Stimulated activated CD4-positive, alpha-beta T cell treated with anti-CD3 and anti-CD28 coated beads, Interleukin-4, amount 100 ng/mL, for 1 hour (primary cell): ENCODE measurements at places on chromosomes 3 and 15.

GRCh38 chr15:79769933-79770759, 126.7 kb downstream of the MTHFS start:
- DNase-seq = no peak

DNA sequence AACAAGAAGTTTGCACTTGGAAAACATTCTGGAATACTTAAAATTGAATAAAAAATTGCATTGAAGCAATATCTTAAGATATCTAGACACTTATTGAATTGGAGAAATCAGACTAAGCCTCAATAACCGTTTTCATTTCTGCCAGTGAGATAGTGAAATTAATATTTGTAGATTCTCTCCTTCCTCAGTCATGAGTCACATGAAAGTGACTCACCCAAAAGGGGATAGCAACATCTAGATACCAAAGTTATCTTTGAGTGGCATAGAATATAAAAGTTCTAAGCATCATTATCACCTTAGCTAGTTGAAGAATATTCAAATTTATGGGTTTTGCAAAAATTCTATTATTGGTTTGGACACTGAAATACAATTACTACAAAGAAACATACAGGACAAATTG, 614.8 kb upstream of the ZNF717 start:
- DNase-seq = no peak

GRCh38 chr15:70428211-70428822, 330.6 kb upstream of the TLE3 start:
- no peak for DNase-seq

DNA sequence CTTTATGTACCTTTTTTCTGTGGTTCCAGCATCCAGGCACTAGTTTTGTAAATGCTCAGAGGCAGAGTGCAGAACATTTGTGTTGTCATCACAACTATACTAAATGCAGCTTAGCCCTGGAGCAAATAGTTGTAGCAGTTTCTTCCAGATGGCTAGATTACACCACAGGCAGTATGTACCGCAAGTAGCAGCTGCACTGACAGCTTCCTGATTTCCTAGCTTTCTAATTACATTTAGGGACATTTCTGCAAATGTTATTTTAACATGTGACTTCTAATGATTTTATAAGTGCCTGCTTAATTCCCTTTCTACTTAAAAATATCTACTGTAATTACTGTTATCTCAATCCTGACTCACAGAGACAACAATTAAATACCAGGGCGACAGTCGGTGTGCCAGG, 106.5 kb downstream of the NR2E3 start:
- DNase-seq = no peak

DNA sequence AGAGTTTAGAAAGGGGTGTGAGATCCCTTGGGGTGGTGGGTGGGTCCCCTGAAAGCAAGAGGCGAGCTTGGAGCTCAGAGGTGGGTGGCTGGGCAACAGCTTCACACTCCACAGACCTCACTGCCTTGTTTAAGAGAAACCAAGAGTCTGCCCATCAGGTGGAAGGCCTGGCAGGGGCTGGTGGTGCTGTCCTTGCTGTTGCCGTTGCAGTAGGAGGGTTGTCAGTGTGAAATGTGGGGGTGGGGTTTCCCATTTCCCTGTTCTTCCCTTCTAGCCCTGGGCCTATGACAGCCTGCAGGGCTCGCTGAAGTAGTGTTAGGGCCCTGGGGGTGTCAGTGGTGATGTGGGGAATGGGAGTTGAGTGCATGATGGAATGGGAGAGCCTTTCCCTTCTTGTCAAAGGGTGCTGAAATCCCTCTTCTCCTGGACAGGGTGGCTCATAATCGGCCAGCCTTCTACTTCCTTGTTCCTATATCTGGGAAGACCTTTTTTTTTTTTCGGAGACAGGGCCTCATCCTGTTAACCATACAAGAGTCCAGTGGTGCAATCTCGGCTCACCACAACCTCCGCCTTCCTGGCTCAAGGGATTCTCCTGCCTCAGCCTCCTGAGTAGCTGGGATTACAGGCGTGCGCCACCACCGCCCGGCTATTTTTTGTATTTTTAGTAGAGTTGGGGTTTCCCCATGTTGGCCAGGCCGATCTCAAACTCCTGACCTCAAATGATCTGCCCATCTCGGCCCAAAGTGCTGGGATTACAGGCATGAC, 4.3 kb downstream of the PLEKHO2 start:
- DNase-seq = no peak

DNA sequence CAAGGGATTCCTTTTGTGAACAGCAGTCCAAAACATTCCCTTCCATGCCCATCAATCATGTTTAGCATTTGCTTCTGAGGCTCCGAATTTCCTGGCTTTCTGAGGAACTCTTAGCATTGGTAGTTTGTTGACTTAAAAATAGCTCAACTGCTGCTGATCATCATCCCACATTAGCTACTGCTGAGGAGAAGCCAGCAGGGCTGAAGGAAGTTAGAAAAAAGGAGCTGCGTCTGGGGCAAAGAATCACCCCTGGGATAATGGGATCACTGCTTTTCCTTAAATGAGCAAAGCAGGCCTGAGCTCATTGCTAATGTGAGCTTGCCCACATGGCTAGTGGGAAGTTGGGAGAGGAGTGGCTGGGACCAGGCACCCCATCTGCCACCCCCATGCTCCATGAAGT, 39.8 kb downstream of the CYP19A1 start:
- no peak for DNase-seq

- no peak for DNase-seq
Measured at GRCh38 chr3:113535898-113536297, 3.5 kb downstream of the SIDT1 start.

- no peak for DNase-seq
Measured at GRCh38 chr15:96222981-96223380, 107.5 kb upstream of the NR2F2 start.

DNA sequence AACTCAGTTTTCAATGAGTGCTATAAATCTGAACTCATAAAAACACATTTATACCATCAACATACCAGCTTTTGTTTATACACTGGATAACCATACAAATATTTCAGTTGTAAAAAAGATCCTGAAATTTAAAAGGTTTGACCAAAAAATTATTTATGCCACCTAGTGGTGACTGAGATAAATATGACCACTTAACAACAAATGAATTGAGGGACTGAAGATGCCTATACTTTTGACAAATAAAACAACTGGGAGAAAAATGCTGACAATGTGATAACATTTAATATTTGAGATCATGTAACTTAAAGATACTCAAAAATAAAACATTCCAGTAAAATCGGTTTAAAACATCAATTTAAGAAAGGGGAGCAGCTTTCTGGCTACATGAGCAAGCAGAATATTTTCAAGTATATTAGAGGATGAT, 30.4 kb downstream of the ATG3 start:
- no peak for DNase-seq

- no peak for DNase-seq
Measured at GRCh38 chr3:39332525-39332924, 3.0 kb downstream of the CCR8 start.

- DNase-seq = no peak
Measured at GRCh38 chr3:61813636-61814035, 252.3 kb downstream of the PTPRG start.

DNA sequence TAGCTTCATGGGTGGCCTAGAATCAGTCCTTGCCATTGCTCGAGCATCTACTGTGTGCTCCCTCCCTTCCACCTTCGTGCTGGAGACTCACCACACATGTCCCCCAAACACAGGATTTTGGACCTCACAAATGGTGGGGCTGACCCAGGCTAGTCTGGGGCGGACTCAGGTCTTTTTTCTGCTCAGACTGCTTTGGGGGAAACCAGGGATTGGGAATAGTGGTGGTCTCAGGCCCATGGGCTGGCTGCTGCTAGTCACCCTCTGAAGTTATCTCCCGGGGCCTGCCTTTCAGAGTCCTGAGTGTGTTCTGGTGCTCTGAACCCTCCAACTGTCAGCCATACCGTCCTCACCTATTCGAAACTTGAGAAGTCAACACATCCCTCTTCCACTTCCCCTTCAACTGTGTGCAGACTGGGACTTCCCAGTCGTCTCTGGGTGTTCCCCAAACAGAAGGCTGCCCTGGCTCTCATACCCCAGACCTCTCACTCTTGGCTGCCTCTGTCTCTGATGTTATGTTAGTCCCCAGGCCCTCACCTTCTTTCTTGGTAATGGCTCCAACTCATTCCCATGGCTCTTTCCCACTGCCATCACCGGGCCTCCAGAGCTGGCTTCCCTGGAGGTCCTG, 46.0 kb downstream of the PPCDC start:
- no peak for DNase-seq

DNA sequence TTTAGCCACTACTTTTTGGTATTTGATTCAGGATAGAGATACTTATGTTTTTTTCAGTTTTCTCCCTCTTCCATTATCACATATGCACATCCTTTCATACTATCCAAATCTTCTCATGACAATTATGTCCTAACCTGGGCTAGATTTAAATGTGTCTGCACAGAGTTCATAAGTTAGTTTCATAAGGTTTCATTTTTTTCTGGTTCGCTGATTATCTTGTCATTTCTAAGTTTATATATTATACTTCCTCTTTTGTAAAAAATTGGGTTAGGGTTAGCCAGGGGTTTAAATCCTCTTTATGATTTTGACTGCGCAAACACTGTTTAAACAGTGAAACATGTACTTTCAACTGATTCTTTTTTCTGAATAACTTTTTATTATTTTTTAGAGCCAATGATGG, 148.6 kb downstream of the SST start:
- DNase-seq = no peak

DNA sequence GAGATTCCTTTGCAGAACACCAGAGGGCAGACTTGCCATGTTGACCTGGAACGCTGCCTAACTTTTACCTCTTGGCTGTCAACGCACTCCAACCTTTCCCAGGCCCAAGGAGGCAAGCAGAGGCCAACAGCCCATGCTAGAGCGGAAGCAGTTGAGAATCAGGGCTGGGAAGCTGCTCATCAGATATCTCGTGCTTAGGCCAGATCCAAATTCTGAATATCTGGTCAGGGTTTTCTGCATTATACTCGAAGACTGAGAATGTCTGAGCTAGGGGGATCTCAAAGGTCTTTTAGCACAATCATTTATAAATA, 2.5 kb downstream of the XIRP1 start:
- DNase-seq = peak; percentile 43

- DNase-seq = no peak
Measured at GRCh38 chr3:129793319-129793718, 100.2 kb downstream of the TMCC1 start.

DNA sequence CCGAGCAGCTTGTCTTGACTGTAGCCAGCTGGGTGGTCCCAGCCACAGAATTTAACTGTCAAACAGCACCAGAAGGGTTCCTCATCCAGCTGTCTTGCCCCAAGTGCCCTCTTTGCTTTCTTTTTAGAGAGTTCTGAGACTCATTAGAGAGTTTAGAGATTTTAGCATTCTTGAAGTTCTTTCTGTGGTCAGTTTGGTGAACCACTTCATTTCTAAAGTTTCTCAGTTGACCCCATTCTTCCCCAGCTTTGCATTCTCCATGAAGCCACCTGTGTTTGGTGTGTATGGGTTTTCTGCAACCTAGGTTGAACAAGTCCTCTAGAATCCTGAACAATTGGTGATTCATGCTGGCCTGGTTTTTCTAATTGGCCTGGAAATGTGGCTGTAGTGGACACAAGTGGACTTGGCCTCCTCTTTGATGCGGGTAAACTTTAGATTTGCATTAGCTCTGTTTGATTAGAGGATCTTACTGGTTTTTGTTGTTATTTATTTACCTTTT, 33.7 kb downstream of the FLNB start:
- no peak for DNase-seq

DNA sequence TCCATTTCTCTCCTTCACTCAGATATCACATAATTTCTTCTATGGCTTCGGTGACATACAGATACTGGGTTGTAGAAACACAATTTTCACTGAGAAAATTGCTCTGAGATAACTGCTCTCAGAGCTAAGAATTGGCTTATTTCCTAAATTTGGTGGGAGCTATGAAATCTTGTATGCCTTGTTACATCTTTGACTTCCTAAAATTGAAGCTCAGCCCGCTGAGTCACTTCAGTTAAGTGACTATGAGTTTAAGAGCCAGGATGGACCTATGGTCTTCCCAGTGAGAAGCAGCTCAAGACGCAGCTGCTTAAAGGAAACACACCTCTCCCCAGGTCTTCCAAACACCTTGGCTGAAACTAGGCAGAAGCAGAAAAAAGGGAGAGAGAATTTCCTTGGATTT, 56.4 kb downstream of the EFHB start:
- DNase-seq = no peak

DNA sequence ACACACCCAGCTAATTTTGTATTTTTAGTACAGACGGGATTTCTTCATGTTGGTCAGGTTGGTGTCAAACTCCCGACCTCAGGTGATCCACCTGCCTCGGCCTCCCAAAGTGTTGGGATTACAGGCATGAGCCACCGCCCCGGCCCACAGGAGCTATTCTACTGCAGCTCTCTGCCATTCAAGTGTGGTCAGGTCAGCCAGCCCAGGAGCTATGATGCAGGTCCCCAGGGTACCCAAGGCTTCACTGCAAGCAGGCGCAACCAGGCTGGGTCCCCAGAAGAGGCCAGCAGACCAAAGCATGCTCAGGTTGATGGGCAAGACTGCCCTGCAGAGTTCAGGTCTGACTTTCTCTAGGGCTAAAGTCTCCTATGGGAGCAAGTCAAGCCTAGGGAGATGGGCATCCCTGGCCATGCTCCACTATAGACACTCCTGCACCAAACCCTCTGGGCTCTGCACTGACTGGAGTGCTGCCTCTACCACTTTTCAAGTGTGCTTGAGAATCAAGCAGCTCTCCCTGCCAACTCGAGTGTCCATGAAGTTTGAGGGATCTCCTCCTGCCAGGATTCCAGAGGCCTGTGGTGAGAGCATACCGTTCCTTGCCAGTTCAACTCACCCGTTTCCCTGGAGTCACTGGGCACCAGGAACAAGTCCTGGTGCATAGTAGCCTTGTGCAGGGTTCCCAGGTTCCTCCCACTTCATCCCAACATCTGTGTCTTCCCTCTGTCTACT, 30.9 kb downstream of the MYO9A start:
- no peak for DNase-seq

DNA sequence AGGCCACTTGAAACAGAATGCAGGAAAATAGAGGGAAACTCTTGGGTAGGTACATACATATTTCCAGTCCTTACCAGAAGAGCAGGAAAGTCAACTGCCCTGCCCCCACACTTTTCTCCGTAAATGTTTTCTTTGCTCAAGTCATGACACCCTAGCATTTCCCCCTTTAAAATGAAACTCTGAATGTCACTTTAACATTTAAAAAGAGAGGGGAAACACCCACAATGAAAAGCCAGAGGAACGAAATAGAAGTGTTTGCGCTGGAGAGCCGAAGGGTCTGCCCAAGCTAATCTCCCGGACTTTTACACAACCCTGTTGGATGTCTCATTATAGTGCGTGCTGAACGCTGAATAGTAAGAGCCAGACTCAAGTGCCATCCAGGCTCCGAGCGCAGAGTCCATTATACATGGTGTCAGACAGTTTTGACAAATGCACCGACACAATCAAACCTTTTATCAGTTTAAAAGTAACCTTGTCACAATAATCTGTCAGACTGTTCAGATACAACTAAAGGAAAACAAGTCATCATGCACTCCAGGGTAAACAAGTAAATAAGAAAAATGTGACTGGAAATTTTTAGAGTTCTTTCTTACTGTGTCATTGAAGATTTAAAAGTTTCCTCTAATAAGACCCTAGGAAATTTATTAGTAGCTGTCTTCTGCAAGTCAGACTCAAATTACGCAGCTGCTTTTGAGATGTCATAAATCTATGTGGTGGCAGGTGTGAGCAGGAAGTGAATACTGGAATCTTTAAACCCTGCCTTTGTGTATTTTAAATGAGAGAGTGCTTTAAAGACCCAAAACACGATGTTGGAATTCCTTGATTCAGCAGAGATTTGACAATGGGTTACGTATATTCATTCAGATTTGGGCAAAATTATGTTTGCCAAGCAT, 159.8 kb downstream of the RBMS3 start:
- no peak for DNase-seq

- no peak for DNase-seq
Measured at GRCh38 chr15:58521293-58521991, 89.7 kb downstream of the LIPC start.

- no peak for DNase-seq
Measured at GRCh38 chr3:149575213-149575960, 82.4 kb downstream of the WWTR1 start.
